Iris pigment epithelial cell (primary cell): ENCODE measurements at places on chromosomes 13 and 19.

DNA sequence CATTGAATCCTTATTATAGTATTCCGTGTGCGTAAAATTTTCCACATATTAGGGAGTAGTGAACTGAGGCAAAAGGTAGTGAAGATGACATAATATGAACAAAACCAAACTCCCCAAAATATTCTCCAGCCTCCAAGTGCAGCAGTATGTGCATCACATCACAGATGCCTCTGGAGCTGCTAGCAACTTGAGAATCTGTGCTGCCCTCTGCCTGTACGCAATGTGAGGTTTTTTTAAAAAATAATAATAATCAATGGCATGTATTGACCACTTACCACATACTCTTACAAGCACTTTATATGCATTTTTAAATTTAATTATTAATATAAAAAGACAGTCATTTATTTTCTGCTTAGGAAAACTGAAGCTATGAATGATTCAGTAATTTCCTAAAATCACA lies 583.0 kb upstream of the SPRY2 start:
- DNase-seq, result no peak

- DNase-seq, result no peak
Measured at GRCh38 chr19:5968431-5969373, 9.2 kb downstream of the RANBP3 start.

DNA sequence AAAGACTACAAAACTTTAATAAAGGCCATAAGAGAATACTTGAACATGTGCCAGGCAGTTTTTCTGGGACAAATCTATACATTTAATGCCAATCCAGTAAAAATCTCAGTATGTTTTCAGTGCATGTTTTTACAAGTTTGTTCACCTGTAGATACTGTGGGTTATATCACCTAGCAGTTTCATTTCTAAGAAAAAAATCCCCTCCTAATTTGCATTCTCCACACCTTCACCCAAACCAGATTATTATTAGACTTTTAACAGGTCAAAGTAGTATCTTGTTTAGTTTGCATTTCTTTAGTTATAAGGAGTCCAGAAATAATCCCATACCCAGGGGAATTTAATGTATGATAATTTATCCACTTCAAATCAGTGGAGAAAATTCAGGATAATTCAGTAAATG lies 17.0 kb upstream of the LPAR6 start:
- DNase-seq, result no peak

DNA sequence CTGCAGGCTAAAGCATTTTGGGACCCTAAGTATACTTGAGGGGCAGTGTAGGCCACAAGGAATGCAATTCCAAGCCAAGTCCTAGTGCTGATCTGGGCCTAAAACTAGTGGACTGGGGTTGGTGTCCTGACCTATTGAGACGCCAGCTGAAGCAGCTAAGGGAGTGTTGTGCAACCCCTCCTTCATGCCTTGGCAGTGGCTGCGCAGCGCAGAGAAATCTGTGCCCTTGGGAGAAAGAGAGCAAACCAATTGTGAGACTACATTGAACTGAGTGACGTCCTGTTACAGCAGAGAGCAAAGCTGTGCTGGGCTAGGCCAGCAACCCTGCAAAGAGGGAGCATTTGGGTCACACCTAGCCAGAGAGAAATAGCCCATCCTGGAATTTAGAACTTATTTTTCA lies 2715.0 kb upstream of the PCDH20 start:
- DNase-seq, result no peak

- DNase-seq, result peak; percentile 42
Measured at GRCh38 chr13:52001120-52001731, 10.0 kb downstream of the ATP7B start.

DNA sequence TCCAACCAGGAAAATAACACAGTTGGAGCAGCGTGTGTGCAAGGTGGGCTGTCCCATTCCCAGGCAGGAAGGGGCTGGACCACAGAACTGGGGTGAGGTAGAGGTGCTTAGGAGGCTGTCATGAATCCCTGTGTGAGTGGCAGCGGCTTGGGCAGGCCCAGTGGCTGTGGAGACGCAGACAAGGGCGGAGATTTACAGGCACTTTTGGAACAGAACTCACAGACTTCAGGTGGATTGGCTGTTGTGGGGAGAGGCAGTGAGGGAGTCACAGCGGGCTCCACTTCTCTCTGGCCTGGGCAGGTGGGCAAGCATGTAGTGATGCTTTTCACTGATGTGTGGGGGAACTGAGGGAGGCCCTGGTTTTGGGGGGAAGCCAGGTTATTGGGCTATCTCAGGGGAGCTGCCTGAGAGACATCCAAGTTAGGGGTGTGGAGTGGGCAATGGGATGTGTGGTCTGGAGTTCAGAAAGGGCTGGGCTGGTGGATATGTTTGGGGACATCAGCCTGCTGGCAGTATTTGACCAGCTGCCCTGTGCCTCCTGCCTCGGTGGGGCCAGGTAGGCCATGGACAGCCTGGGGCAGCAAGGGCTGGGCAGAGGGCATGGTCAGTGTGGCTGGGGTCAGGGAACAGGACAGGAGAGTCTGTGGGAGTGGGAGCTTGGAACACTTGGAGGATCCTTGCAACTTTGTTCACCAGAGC lies 27.0 kb upstream of the ZNF492 start:
- DNase-seq, result no peak

DNA sequence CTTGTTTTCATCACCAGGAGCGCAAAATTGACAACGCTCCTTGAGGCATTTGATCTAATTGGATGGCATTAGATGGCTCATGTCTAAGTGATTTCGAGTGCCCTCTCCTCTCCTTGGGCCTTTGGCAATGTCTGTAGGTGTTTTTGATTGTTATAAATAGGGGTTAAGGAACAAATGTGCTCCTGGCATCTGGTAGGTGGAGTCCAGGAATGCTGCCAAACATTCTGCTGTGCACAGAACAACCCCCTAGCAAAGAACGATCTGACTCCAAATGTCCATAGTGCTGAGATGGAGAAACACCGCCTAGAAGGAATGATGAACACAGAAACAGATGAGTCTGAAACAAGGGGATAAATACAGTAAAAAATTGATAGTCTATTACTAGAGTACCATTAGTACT lies 68.0 kb upstream of the C1QTNF9B start:
- no peak for DNase-seq

DNA sequence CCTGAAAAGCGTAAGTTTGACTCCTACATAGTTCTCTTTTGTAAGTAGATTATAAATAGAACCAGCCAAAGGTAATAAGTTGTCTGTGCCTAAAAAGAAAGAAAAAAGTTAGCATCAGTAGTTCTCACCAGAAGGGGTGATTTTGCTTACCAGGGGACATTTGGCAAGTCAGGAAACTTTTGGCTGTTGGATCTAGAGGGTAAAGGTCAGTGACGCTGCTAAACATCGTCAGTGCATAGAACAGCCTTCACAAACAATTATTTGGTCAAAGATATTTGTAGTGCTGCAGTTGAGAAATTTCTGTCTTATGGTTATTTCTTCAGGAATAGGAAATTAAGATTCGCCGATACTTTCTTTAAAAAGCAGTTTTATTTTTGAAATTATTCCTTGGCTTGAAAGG lies 2.0 kb downstream of the USPL1 start:
- DNase-seq, result no peak

- DNase-seq, result no peak
Measured at GRCh38 chr19:51114087-51114729, 6.0 kb upstream of the CTU1 start.

DNA sequence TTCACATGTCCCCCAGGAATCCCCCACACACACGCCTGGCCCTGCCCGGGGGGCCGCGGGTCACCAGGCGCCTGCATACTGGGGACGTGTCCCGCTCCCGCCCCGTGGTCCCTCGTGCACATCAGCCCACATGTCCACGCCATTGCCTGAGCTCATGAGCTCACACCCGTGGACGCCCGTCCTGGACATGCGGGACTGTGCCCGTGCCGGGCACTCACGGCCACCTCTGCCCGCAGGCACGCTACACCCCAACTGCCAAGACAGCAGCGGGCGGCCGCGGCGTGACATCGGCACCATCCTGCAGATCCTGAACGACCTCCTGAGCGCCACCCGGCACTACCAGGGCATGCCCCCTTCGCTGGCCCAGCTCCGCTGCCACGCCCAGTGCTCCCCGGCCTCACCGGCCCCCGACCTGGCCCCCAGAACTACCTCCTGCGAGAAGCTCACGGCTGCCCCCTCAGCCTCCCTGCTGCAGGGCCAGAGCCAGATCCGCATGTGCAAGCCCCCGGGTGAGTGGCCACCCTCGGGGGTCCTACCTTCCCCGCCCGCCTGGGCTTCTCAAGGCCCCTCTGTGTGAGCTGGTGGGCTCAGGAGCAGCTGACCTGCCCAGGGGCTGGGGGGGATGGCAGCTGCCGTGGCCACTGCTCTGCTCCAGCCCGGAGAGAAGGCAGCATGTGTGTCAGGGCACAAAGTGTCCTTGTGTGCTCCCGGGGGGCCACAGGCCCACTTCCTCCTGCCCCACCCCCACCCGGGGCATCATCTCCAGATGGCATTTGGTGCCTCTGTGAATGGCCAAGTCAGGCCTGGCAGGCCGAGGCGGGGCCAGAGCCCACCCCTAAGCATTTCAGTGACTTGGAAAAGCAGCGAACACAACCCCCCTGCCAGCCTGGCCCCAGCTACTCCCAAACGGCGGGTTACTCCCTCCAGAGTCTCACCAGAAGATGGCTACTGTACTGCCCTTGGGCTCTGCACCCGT lies 7.1 kb downstream of the MIDN start:
- DNase-seq, result no peak
